RPMI8226 (cell line): ENCODE measurements at places on chromosomes 13 and 19.

- DNase-seq = no peak
These were observed 3.3 kb upstream of the SLC39A3 start for GRCh38 chr19:2743099-2743498.

DNA sequence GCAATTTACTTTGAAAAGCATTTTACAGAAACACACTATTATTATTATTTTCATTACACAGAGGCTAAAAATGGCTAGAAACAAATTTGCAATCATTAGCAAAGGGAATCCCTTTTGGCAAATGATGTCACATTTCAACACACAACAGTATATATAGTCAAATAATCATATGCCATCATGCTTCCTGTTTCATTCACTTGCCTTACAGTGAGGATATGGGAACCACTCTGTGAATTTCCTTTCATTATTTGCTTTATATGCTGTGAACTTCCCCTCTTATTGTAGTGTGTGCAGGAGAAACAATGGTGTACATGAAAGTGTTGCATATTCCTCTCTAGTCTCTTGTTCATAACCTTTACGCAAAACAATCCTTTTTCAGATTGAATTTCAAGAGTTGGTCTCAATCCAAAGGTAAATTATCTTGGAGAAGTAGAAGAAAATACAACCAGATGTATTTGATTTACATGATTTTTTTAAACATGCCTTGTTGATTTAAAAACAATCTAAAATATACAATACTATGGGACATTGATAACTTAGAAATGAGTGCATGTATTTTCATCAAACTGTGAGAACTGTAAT, 657.3 kb downstream of the EFNB2 start:
- no peak for DNase-seq

DNA sequence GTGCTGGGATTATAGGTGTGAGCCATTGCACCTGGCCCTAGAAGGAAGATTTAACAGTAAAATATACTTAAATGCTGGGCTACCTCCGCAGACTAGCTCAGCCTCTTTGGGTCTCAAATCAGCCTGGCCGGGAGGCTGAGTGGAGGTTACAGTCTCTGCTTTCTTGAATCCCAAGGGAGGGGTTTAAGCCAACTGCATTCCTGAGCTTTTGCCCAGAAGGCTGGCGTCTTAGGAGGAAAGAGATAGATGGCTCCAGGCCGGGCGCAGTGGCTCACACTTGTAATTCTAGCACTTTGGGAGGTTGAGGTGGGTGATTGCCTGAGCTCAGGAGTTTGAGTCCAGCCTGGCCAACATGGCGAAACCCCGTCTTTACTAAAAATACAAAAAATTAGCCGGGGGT, 623 bp upstream of the C5AR1 start:
- no peak for DNase-seq

DNA sequence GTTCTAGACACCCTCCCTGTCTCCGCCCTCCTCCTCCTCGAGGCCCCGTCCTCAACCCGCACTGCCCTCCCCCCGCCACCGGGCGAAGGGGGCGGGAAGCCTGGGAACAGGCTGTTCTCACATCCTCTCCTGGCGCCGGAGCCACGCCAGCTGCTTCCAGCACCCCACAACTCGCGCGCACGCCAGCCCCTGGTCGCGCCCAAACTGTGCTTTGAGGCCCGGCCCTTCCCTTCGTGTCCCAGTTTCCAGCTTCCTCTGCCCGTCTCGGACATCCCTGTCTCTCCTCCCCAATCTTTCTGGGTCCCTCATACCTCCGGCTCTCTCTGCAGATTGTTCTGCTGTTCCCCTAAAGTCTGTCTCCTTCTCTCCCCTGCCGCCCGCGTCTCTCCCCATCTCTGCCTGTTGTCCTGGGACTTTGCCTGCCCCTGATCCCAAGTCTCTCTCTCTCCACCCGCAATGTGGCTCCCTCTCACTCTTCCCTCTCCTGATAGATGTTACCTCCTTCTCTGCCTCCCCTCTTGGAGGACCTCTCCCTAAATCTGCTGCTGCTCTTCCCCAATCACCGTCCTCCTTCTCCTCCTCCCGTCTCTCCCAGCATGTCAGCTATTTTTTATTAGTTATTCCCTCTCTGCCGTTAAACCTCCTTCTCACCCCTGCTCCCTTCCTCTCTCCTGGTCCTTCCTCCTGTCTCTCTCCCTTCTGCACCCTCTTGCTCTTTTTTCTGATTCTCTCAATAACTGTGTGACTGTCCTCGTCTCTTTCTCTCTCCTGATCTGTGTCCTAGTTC, 14.2 kb downstream of the DPF1 start:
- DNase-seq = peak; percentile 15

GRCh38 chr19:35882114-35882832, 13.9 kb downstream of the APLP1 start:
- DNase-seq = peak; percentile 59

GRCh38 chr13:51269039-51269438, 46.8 kb downstream of the FAM124A start:
- no peak for DNase-seq

DNA sequence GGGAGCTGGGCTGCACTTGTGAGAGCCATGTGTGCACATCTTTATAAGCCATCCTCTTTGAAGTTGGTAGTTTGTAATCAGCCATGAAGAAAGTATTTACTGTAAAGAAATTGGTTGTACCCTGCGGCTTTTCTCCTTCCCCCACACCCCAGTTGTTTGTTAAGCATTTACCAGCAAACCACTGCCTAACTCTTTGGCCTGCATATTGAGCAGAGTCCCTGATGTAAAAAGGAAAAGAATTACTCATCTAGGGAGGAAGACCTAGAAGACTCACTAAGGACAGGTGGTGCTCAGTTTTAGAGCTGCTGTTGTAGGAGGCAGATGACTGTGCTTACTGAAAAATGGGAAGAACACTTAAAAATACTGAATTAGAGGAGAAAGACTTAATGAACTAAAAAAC, 245.3 kb downstream of the PCCA start:
- DNase-seq = no peak

DNA sequence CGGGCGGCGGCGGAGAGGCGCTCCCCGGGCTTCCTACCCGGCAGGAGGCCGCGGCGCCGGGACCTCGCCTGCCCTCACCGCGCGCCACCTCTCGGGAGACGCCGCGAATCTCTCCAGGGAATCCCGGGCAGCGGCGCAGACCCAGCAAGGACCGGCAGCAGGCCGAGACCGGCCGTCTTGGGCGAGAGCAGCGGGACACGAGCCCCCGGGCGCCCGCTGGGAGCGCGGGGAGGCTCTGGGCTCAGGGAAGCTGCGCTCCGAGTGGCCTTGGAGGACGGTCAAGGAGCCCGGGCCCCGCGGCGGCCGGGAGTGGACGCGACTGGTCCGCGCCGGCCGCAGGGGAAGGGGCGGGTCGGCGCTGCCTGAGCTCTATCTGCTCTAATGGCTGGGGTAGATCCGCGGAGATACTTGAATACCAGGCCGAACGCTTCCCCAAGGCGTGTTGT, 14.7 kb downstream of the CDX2 start:
- DNase-seq = no peak

DNA sequence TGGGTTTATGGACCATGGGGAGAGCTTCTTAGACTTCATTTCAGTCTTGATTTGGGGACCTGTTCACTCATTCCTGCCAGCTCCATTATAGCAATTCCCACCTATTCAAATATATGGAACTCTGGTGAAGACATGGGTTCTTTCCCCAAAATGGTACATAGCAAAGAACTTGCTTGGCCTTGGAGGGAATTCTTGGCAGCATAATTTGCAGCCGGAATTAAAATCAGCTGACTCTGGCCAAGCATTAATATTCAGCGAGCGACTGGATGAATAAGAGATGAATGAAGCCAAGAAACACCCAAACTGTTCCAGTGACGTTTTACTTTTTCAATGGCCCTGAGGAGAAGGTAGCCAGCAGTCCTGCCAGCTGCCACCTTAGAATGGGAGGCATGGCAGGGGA, 88.4 kb upstream of the SOX1 start:
- DNase-seq = no peak

- DNase-seq = no peak
These were observed 289.9 kb downstream of the MYO16 start for GRCh38 chr13:108919036-108919907.

- DNase-seq = no peak
These were observed 458.4 kb downstream of the TBC1D4 start for GRCh38 chr13:75023609-75024008.

DNA sequence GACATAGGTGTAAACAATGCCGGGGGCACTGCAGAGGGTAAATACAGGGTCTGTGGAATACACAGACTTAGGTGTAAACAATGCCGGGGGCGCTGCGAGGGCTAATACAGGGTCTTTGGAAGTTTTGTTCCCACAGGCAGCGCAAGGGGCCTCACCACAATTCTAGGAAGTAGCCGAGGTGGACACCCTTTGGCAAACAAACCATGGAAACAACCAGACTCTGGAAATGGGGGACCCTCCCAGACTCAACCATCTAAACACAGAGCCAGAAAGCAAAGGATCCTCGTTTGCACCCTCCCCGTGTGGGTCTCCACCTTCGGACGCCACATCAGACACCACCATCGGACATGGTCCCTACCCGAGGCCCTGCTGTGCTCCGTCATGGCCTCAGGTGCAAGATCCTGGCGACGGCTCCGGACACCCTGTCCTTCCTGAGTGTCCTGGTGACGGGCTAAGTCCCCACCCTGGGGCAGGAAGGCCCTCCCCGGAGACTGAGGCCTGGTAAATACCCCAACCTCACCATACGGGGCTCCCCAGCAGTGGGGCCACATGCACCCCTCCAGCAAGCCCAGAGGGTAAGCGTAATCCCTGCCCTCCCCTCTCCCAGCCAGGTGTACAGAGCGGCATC, 16.7 kb upstream of the PLPP2 start:
- DNase-seq = no peak

GRCh38 chr13:33636955-33637670, 180.8 kb upstream of the RFC3 start:
- no peak for DNase-seq

- no peak for DNase-seq
These were observed 645.9 kb downstream of the GPC5 start for GRCh38 chr13:92044351-92044750.

DNA sequence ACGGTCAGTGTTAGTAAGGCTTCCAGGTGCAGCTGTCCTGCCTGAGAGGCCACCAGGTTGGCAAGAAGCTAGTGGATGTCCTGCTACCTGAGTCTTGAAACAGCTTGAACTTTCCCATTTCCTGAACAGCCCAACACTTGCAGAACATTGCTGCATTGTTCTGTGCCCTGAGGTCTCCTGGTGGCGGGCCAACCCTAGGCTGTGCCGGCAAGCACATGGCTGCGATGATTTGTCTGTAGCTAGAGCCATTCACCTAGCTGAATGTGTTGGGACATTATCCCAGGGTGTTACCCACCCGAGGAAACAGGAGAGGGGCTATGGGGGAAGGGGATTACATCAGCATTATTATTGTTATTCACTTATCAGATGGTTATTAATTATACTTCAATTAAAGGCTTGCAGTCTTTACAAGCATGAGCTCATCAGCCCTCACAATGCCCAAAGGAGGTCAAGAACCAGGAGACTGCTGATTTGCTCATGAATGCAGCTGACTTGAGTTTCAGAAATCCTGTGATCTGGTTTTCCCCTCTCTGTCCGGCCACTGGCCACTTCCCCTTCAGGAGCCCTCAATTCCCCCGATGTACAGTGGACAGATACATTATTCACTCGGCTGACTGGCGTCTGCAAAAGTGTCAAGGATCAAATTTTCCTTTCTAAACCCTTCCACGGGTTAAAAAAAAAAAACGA, 187.6 kb upstream of the TSC22D1 start:
- no peak for DNase-seq

DNA sequence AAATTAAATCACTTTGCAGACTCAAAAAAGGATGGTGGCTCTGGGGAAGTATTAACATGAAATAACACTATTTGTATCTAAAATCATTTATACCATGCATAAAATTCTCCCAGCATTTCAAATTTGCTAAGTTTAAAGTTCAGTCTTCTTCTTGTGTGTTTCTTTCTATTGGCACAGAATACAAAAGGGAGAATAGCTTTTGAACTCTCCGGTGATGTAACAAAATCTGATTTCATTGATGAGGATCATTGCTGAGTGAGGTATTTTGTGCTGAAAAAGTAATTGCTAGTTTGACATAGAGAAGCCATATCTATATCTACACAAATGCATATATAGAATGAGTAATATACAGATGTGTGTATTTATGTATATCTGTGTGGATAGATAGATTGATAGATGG, 174.8 kb downstream of the LACC1 start:
- no peak for DNase-seq

GRCh38 chr13:68927387-68928026, 1180.1 kb upstream of the ATXN8OS start:
- peak; percentile 17 for DNase-seq

DNA sequence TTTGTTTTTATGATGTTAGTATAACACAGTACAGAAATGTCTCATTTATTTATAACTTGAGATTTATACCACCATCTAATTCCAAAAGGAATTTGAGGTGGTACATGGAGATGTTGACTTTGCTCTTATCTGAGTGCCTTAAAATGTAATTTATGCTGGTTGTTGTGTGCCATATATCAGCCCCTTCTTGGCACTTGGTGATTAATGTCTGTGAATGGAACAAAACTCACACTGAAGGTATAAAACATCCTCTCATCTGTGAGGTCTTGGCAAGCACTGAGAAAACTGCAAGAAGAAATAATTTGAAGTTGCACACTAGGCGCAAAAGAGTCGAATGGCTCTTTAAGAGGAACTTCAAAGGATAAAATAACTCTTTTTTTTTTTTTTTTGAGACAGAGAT, 240.4 kb downstream of the B3GLCT start:
- DNase-seq = no peak

DNA sequence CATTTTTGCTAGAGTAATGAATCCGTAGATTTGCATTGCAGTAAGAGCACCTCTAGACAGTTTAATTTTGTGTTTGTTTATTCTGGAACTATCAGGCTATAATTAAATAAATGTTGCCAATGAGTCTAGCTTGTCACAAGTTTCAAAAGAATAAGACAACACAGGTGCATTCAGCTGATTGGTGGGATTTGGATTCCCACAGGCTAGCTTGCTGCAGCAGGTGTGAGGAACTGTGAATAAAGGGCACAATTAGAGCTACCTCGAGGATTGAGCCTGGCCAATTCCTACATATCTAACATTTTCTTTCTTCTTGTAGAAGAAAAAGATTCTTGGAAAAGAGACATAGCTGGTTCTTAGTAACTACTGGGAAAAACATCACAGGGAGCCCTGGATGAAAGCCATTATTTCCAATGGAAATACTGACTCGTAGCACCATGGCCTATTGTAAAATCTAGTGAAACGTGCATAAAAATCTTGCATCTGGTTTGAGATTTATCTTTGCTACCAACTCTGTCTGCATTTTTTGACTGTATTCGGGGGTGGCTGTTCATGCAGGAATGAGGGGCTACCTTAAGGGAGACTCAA, 360.9 kb downstream of the FGF9 start:
- no peak for DNase-seq

- no peak for DNase-seq
These were observed 81.1 kb downstream of the CHST8 start for GRCh38 chr19:33702606-33703437.
